NCI-H1092 (cell line): ENCODE measurements at places on chromosomes 6 and 20.

GRCh38 chr6:31582230-31582643 is at the start of gene LTB:
Gene LTB (minus strand): TSS chr6:31582424. CDS start chr6:31582417, 7 bp downstream.
- no peak for DNase-seq

DNA sequence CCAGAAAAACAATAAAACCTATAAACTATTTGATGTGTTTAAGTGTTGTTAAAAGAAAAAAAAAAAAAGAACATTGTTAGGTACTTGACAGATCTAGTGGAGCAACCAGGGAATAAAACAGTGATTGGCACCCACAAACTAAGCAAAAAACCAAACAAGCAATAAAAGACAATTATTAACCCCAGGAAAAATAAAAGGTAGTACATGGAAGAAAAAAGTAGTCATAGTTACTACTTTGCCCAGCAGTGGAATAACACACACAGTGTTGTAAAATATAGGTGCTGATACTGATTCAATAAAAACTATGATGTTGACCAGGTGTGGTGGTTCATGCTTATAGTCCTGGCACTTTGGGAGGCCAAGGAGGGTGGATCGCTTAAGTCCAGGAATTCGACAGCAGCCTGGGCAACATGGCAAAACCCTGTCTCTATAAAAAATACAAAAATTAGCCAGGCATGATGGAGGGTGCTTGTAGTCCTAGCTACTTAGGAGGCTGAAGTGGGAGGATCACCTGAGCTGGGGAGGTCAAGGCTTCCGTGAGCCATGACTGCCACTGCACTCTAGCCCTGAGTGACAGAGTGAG is 43.9 kb downstream of the PIGU start:
- no peak for DNase-seq

DNA sequence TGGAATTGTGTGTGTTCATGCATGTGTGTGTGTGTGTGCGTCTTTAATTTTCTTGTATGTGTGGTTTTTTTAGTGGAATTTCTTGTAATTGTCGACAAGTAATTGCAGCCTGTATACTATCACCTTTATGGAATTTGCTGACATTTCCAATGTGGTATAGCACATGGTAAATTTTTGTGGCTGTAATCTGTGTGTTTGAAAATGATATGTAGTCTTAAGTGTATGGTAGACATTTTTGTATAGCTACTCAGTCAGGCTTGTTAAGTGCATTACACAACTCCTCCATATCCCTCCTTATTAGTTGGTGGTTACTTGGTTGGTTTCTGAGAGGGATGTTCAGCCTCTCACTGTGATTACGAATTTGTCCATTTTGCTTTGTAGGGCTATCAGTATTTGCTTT is 384.5 kb upstream of the HSF2 start:
- DNase-seq, result no peak

GRCh38 chr6:35599761-35600658 is 87.3 kb upstream of the TULP1 start:
- no peak for DNase-seq

DNA sequence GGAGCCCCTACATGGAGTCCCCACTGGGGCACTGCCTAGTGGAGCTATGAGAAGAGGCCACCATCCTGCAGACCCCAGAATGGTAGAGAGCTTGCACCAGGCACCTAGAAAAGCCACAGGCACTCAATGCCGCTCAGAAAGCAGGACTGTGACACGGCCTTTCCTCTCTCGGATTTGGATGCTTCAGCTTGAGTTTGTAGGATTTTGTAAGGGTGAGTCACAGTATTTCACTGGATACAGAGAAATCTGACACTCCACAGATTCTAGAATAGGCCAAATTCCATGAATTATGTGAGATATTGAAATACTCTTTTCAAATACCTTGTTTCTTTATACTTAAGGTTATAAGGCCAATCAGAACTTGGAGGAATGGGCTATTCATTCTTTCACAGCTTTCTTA is 424.5 kb downstream of the HTR1B start:
- DNase-seq, result no peak

GRCh38 chr6:134642279-134642678 is 307.6 kb downstream of the ALDH8A1 start:
- no peak for DNase-seq

GRCh38 chr6:137148306-137149034 is 25.0 kb downstream of the IL22RA2 start:
- no peak for DNase-seq

GRCh38 chr6:52087498-52087999 is at the start of gene PKHD1:
Gene PKHD1 (minus strand): TSS chr6:52087613. CDS start chr6:52084933, 2,680 bp downstream.
- no peak for DNase-seq

DNA sequence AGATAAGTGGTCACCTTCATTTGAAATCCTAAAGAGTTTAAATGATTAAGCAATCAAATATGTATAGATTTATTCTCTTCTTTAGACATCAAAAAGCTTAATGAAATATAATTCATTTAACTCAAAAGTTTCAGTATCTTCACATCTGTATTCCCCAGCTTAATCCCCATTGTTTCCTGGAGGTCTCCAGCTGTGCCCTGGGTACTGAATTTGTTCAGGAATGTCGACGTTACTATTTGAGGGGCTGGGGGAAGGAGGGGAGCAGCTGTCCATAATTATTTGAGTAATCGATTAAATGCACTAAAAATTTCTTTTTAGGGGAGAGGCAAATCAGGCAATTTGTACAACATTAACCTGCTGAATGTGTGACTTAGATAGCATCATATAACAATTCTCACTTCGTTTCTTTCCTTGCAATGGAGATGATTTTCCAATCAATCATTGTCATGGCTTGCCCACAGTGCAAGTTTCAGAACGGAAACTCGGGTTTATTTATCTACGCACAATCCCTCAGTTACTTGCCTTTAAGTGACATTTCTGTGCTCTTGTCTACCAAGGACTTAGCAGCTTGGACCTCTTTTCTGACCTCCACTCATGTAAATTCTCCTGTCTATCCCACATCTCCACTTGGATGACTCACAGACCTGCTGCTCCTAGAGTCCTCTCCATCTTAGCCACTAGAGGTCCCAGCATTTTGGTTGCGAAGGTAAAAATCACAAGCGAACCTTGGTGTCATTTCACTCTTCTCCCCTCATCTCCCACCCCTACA is 3.9 kb downstream of the DOK5 start:
- no peak for DNase-seq

DNA sequence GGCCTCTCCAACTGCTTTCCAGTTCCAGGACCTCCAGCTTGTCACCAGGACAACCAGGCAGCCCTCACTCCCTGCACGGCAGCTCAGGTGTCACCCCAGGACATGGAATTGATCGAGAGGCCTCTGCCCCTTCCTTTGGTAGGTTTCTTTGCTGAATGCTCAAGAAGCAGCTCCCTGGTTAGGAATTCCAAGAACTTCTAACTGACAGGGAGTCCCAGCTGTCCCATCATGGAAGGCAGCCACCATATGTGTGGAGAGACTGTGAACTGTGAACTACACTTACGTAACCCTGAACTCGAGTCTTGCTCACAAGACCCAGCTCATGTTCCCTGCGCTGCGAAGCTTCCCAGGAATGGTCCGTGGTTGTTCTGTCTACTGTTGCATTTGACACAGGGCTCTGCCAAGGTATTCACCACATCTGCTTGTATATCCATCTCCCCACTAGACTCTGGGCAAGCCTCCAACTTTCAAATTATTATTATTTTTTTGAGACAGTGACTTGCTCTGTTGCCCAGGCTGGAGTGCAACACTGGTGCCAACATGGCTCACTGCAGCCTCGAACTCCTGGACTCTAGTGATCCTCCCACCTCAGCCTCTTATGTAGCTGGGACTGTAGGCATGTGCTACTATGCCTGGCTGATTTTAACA is 35.7 kb downstream of the MGME1 start:
- DNase-seq, result no peak

- DNase-seq, result no peak
Observed at GRCh38 chr6:88246654-88247053, 80.5 kb upstream of the CNR1 start.

DNA sequence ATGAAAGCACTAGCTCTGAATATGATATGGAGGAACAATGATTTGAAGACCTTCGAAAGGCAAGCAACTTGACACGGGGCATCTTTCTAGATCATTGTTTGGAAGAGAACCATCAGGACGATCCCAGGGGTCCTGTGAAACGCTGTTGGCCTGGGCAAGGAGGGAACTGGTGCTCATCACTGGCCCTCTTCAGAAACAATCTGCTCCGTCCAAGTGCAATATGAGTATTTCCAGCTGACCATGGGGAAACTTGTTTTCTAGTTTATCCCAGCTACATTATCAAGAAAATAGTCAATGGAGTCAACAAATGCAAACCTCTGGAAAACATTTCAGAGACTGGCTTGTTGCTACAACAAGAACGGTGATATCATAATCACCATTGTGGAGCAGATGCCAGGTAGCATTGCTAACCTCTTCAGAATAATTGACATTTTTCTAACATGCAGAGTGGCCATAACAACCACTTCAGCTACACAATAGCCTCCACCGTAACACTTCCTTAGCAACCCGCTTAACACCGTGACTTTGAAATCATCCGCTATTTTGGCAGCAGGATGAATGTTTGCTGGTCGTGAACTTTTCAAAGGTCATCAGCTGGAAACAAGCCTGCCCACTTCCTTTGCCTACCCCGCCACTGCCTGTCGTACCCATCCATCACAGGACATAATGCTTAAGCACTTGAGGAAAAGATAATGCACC is 112.0 kb upstream of the PDE10A start:
- peak; percentile 97 for DNase-seq

DNA sequence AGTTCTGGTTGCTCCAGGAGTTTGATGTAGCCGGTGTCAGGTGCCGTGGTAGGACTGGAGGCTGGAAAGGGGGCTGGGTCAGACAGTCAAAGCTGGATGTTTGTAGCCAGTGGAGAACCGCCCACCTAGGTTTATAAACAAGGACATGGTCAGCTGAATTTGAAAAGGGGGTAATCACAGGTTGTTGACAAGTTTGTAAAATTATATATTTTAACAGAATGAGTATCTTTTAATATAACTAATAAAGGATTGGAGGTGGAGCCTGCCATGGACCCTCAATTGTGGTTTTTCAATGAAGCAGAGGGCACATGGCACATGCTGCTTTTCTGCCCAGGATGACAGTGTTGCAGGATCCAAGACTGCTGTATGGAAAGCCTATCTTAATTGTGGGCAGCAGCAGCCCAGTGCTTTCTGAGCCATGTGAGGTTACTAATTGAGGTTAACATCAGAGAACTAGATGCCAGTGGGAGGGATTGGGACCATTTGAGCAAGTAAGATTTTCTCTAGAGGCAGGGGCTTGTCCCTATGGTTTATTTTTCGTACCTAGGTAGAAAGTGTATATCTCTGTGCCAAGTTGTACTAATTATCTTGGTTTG is 9.7 kb downstream of the HECA start:
- DNase-seq, result no peak

DNA sequence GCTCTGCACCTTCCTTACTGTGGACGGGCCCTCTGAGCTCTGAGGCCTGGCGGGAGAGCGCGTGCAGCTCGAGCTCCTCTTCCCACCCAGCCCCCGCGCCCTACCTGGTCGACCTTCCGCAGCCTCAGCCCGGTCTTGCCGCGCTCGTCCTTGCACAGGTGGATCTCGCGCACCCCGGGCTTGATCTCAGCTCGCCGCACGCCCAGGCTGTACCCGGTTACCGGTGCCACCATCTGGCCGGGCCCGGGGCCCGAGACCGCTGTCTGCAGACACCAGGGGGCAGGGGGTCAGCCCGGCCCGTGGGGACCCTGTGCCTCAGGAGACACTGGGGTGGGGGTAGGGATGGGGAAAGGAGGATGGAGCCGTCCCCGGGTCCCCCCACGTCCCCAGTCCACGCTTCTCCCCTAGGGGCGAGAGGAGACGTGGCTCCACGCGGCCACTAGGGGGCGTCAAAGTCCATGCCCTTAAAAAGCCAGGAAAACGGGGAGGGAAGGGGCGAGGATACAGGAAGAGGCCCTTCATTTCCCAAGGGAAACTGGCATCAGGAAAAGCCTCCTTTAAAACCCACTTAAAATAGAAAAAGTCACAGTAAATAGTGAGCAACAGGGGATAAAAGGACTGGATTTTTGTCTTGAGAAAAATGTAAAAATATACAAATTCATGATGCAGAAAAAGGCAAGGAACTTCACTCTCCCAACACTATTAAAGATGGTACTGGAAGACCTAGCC is 15.5 kb downstream of the SDCBP2 start:
- DNase-seq, result peak; percentile 51

DNA sequence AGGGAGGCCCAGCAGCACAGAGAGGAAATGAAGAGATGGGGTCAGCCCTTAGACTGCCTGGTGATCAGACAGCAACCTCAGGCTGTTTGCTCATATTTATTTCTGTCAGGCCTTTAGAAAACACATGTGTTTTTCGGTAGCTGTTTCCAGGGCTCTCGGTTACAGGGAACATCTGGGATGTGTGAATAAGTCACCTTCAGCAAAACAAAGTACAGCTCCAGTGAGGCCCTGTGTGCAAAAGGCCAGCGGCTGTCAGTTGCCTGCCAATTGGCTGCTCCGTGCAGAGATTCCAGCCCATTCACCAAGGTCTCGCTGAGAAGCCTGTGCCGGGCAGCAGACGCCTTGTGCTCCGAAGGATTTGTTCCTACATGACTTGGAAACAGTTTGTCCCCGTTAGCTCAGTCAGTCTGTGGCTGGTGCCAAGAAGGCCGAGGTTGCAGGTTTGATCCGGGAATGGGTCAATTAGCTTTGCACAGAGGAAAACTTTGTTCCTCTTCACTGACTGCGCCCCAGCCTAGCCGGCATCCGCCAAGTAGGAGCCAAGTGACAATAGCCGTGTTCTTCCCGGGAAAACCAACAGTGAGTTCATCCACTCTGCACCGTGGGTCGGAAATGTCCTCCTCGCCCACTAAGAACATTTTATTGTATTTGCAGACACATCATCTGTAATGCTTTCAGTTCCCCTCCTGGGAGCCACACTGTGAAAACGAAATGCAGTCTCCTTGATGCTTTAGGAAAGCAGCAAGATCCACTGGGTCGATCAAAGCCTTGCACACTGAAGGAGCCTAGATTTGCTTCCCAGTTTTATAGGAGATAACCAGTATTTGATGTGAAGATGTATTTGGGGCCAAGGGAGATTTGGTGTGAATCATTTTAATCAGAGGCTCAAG is 315.4 kb upstream of the CDYL start:
- no peak for DNase-seq

DNA sequence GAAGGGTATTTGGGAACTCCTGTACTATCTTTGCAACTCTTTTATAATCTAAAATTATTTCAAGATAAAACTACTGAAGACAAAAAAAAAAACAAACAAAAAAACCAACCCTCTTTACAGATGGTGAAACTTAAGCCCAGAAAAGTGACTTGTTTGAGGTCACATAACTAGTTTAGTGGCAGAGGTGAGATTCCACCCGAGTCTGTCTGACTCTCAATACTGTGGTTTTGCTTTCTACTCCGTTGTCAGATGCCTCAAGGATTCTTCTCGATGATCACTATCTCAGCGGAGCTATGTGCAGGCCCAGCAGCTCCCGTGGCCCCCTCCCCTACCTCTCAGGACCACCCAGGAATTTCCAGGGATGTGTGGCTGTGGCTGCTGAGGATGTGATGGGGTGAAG is 36.1 kb upstream of the KCNB1 start:
- no peak for DNase-seq

- DNase-seq, result no peak
Observed at GRCh38 chr6:158854214-158855101, 35.3 kb upstream of the EZR start.

- no peak for DNase-seq
Observed at GRCh38 chr6:152356016-152356415, 281.1 kb downstream of the SYNE1 start.

- DNase-seq, result no peak
Observed at GRCh38 chr6:130127195-130127594, 95.6 kb downstream of the SAMD3 start.

DNA sequence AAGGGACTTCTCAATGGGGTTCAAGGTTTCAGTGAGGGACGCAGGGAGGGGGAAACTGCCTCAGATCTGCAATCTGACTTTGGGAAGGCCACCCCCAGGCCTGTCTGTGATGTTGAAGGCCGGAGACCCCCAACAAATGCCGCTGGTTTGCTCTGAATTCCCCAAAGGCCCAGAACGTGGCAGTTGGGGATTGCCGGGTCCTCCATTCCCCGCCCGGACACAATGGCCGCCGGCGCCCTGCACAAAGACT is 326 bp upstream of the BCL2L1 start:
- no peak for DNase-seq
